ENCODE measurements at places on chromosomes 5 and 9. TPM values are rescaled to one million over a fixed set of nuclear protein-coding genes. Genes with fewer than 3 reads are reported as not detected.

TMEM174 gene
- not detected for polyA plus RNA-seq

DPYSL3 gene
- polyA plus RNA-seq: 160 TPM

MSMP gene
- polyA plus RNA-seq: not detected

PPIP5K2 gene
- 23.8 TPM for polyA plus RNA-seq

PPP1R26 gene
- 11.5 TPM for polyA plus RNA-seq

HMCN2 gene
- 4.3 TPM for polyA plus RNA-seq

FSTL4 gene
- polyA plus RNA-seq: 1.6 TPM

WDR38 gene
- polyA plus RNA-seq: not detected

PCDHGB3 gene
- 1.3 TPM for polyA plus RNA-seq

TMEM215 gene
- 1.6 TPM for polyA plus RNA-seq
